Myometrial cell (primary cell): ENCODE measurements at places on chromosomes 11 and 22. TPM values are rescaled to one million over a fixed set of nuclear protein-coding genes. Genes with fewer than 3 reads are reported as not detected.

The PNPLA5 gene
- not detected in 2 replicates for total RNA-seq

The LRRC4C gene
- not detected in 2 replicates for total RNA-seq

The NAALADL1 gene
- 71.2 and 99.7 TPM in 2 replicates for total RNA-seq

The MPZL3 gene
- total RNA-seq, result under 0.01 and 0.53 TPM in 2 replicates

The C1QTNF5 gene
- total RNA-seq, result 10.7 and 12.9 TPM in 2 replicates

The MUC5AC gene
- total RNA-seq, result not detected in 2 replicates

The PRDM11 gene
- 1.2 and 2.3 TPM in 2 replicates for total RNA-seq

The OR10A2 gene
- not detected in 2 replicates for total RNA-seq

The MS4A6A gene
- not detected in 2 replicates for total RNA-seq

The CDCA5 gene
- 13.5 and 16.4 TPM in 2 replicates for total RNA-seq

The CARD16 gene
- 11.5 and 37.6 TPM in 2 replicates for total RNA-seq

The OR4A16 gene
- total RNA-seq, result not detected in 2 replicates

The IL10RA gene
- not detected in 2 replicates for total RNA-seq

The OR5M8 gene
- total RNA-seq, result not detected in 2 replicates

The ACRV1 gene
- total RNA-seq, result not detected in 2 replicates

The OR5B2 gene
- total RNA-seq, result not detected in 2 replicates

The MS4A6E gene
- not detected in 2 replicates for total RNA-seq

The ABCG4 gene
- total RNA-seq, result under 0.01 and 0.29 TPM in 2 replicates

The DDT gene
- total RNA-seq, result 93.4 and 103 TPM in 2 replicates

The SPTBN2 gene
- 0.18 and 0.29 TPM in 2 replicates for total RNA-seq

The PDE3B gene
- 0.18 and 1.2 TPM in 2 replicates for total RNA-seq

The CSF2RB gene
- not detected in 2 replicates for total RNA-seq

The GRK2 gene
- 39.5 and 46.4 TPM in 2 replicates for total RNA-seq

The STX3 gene
- 8.9 and 11.0 TPM in 2 replicates for total RNA-seq

The NXPE2 gene
- total RNA-seq, result not detected in 2 replicates

The ENTHD1 gene
- total RNA-seq, result not detected in 2 replicates
